ENCODE measurements at places on chromosomes 6 and 20. TPM values are rescaled to one million over a fixed set of nuclear protein-coding genes. Genes with fewer than 3 reads are reported as not detected.

The CAGE1 gene
- polyA plus RNA-seq: 0.38 TPM

The POM121L2 gene
- polyA plus RNA-seq: not detected

The MGME1 gene
- 53.8 TPM for polyA plus RNA-seq

The EEF1A2 gene
- 0.67 TPM for polyA plus RNA-seq

The SLC25A27 gene
- polyA plus RNA-seq: 69.6 TPM

The PHIP gene
- polyA plus RNA-seq: 68.8 TPM

The WFDC12 gene
- not detected for polyA plus RNA-seq

The TGM3 gene
- polyA plus RNA-seq: 0.43 TPM

The OR2H1 gene
- not detected for polyA plus RNA-seq

The SRC gene
- polyA plus RNA-seq: 53.5 TPM

DNA sequence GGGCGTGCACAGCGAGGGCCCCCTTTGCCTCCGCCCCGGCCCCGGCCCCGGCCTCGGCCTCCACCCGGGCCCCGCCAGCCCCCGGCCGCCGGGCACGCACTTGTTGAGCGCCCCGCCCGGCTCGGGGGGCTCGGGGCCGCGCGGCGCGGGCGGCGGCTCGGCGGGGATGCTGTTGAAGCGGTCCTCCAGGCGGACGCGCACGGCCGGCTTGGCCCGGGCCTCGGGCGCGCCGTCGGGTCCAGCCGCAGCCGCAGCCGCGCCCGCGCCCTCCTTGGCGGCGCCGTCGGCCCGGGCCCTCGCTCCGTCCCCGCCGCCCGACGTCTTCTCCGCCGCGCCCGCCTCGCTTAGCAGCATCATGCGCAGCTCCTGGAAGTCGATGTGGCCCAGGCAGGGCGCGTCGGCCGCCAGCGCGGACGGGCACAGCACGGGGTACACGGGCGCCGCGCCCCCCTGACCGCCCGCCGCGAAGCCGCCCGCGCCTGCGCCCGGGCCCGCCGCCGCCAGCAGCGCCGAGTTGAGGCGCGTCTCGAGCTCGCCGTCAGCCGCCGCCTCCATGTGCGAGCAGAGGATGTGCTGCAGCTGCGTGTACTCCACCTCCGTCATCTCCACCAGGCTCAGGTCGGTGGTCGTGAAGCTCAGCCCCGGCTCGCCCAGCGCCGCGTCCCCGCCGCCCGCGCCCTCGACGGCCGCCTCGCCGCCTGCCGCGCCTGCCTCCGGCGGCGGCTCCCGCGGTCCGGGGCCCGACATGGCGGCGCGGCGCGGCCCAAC, 514 bp downstream of the TCFL5 start:
- no peak for DNase-seq

GRCh38 chr20:34047010-34047687, 53.4 kb downstream of the RALY start:
- DNase-seq: no peak

- peak; percentile 50 for DNase-seq
These were observed 42.5 kb upstream of the CD83 start for GRCh38 chr6:14075095-14075503.

- no peak for DNase-seq
These were observed 19.0 kb downstream of the VAPB start for GRCh38 chr20:58407966-58408557.

GRCh38 chr6:21824431-21825177, 231.1 kb downstream of the SOX4 start:
- DNase-seq: no peak

DNA sequence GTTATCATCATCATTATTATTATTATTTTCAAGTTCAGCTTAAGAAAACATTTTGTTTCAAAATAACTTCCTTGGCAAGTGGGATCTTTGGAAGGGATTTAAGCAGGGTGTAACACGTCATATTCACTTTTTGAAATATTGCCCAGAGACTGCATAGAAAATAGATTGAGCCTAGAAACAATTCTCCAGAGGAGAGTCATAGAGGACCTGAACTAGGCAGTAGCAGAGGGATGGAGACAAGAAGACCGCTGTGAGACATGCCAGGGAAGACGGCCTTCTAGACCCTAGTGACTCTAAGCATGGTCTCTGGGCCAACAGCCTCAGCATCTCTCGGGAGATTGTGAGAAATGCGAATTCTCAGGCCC, 55.5 kb downstream of the EDN1 start:
- DNase-seq: no peak

DNA sequence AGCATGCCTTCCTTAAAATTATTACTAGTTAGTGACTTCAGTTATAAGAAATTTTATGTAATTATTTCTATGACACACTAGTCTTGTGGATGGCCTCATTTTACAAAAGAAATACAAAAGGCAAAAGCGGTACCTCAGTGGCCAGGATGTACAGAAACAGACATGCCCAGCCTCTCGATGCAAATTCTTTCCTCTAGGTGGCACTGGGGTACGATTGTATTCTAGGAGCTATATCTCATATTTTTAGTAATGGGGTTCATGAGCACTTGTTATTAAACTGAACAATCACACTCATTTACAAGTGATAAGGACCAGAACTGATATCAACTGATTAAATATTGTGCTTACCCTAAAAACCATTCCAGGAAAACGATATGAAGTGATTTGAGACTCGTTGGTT, 59.8 kb downstream of the SOD2 start:
- no peak for DNase-seq

- DNase-seq: no peak
These were observed 111.9 kb downstream of the ARMC2 start for GRCh38 chr6:108959972-108960582.

DNA sequence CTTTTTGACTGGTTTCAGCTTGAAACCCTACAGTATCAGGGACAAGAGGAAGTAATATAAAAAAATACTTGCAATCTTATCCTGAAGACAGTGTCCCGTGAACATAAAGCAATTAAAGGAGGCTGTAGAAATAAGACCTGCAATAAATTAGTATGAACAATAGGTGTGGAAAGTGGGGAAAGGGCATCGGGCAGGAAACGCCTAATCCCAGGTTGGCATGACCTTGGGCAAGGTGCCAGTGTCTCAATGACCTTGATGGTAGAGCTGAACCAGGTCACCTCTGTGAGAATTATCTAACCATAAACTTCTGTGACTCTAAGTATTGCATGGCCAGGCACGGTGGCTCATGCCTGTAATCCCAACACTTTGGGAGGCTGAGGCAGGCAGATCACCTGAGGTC, 115.2 kb downstream of the LY86 start:
- no peak for DNase-seq

DNA sequence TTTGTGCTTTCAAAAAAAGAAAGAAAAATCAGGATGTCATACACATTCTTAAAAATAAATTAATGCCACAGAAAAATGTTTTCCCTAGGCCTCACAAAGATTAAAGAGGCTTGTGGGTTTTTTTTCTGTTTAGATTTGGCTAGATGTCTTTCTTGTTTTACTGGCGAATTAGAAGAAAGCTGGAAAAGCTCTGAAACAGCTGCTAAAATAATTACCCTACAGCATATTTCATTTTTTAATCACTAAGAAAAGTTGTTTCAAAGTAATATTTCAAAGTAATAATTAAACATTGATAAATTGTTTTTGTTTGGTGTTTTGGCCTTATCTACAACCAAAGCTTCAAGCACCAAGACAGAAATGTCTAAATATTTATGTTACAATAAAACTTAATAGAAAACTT, 3.7 kb upstream of the ENPP1 start:
- no peak for DNase-seq

- no peak for DNase-seq
These were observed 167.9 kb upstream of the MAN1A1 start for GRCh38 chr6:119517428-119517827.

DNA sequence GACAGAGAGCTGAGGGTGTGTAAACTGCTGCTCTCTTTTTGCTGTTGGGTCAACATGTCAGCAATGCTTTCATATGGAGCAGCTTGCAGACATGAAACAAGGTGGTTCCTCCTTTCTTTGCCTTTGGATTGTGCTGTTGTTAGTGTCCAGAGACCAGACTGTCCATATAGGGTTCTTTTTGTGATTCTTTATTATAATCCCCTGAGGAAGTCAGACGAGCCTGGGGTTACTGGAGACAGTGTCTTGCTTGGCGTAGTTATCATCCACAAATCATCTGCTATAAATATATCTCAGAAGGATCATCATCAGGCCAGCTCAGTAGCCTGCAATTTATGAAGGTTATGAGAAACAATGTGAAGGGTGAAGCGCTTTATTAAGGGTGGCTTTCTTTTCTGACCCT, 2.3 kb upstream of the ADGRB3 start:
- DNase-seq: no peak

GRCh38 chr6:3323696-3324261, 65.0 kb downstream of the PSMG4 start:
- no peak for DNase-seq

DNA sequence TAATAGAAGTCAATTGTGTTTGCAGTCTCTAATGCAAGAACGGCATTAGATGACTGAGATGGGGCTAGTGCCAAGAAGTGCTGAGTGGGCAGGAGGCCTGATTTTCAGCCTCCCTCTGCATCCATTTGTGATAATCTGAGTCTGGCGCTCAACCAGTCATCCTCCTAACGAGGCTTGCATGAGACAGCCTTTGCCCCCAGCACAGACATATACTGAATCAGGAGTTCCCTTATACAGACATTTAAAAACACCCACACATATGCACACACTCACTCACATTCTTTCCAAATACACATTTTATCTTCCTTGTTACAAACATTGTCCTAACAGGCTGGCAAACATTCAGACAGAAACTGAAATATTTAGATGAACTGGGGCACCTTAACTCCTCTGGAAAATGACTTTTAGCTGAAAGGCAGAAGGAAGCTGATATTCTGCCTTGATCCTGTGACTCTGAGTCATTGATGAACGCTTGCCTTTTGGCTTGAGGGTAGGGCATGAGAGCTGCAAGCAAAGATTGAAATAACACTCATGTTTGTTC, 562.3 kb downstream of the DHX35 start:
- DNase-seq: no peak

- DNase-seq: no peak
These were observed 36.4 kb downstream of the CEP250 start for GRCh38 chr20:35491823-35492222.

DNA sequence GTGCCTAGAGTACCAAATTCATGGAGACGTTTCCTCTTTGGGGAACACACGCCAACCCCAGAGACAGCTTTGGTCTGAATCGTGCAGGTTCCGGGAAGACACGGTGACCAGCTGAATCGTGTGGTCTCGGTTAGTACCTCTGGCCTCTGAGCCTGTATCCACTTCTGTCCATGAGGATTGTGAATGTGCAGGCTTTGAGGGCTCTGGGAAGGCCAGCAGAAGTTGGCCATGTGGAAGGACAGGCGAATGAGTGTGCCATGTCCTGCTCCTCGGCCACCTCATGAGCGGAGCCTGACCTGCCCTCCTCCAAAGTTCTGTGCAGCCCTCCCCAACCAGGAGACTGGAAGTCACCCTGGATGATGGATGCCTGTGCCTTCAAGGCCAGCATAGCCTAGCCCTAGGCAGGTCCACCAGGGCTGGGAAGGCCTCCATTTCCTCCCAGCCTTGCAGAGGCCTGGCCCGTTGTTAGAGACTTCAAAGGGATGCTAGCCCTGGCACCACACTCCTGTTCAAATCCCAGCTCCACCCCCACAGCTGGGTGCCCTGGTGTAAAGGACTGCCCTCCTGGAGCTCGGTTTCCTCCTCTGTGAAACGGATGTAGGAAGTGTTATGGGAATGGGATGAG, 1.7 kb upstream of the TMEM74B start:
- DNase-seq: no peak

DNA sequence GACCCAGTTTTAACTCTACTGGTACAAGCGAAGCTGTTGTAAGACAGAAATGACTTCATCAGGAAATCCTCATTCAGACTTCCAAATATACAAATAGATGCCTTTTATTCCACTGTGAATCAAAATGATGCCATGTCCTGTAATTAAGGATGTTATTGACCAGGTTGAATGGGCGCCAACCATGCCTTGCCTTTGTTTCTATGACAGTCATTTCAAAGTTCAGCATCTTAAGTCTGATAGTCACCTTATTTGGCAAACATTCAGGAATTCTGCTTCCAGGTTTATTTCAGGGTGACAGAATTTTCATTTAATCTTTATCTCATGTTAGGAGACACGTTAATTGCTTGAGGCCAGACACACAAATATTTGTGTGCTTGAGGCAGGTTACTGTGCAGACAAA, 592.8 kb upstream of the JAG1 start:
- no peak for DNase-seq

DNA sequence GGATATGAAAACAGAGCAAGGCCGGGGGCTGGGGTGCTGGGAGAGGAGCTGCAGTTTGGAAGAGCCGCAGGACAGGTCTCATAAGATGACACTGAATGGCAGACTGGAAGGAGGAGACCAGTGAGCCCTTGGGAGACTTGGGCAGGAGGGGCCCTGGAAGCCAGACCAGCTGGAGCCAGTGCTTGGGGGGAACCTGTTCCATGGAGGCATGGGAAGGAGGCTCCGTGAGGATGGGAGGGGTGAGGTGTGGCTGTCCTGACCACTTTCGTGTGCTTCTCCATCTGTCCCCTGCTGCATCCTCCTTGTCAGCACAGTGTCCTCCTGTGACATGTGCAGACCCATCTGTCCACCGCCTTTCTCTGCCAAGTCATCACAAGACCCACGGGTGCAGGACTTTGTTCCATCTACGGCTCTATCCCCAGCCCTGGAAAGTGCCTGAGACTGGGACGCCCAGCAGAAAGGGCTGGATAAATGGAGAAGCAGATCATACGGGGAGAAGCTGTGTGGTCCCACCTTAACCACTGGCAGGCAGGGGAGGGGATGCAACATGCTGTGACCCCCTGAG, 84.8 kb upstream of the MPC1 start:
- no peak for DNase-seq

All from left kidney (tissue), 8 donors.